SK-N-DZ (cell line): ENCODE measurements at places on chromosomes 1 and 21.

DNA sequence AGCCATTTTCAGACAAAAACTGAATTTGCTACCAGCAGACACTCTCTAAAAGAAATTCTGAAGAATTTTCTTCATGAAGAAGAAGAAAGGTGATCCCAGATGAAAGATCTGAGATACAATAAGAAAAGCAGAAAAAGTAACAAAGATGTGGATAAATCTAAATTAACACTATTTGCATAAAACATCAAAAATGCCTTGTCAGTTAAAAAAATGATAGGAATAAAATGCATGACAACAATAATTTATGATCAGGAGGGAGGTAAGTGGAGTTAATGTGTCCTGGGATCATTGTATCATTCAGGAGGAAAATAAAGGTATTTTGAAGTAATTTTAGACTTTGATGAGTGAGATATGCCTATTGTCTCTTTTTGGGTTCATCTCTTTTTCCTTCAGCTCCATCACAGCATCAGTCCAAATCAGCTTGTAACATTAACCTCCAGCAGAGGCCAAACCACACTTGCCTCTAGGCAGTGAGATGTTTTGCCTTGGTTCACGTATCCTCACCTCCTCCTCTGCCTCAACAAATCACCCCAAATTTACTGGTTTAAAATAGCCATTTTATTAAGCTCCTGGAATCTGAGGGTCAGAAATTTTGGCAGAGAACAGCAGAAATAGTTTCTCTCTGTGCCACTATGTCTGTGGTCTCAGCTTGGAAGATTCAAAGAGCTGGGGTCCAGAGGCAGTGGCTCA, 76.9 kb upstream of the HIVEP3 start:
- DNase-seq = no peak

- DNase-seq = no peak
These were observed 3879.7 kb downstream of the SRGAP2C start for GRCh38 chr1:125064481-125064880.

DNA sequence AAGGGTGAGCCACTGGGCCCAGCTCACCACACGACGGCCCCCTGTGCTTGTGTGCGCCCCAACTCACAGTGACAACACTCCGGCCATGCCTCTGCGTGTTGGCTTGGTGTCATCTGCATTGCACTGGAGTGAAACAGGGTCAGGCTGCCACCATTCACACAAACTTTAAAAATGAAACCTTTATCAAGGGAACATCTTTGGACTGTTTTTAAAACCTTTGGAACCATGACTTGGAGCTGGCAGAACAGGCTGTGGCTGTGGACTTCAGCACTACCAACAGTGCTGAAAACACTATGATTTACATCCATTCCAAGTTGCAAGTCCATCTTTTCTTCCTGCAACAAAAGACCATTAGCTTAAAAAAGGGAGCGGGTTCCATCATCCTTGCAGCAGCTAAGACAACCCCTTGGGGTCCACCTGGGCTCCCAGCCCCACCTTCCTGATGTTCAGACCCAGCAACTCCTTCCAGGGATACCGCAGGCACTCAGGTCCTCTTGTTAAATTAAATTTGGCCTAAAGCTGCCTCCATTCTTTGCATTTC, 25.6 kb downstream of the POFUT2 start:
- no peak for DNase-seq

- no peak for DNase-seq
These were observed 3.2 kb downstream of the TFF3 start for GRCh38 chr21:42311816-42312625.

GRCh38 chr1:6331543-6332273, 61.9 kb downstream of the ACOT7 start:
- DNase-seq = no peak

- no peak for DNase-seq
These were observed 131.9 kb downstream of the AK5 start for GRCh38 chr1:77413541-77414335.

GRCh38 chr1:153663211-153663610, 4.7 kb downstream of the SNAPIN start:
- DNase-seq = no peak
